ENCODE measurements at places on chromosomes 12 and 14.
A peak's percentile ranks its signal among the peaks of the same experiment; 100 is the strongest.

- DNase-seq: no peak
These were observed 53.3 kb upstream of the CDKN3 start for GRCh38 chr14:54343272-54344121.

GRCh38 chr14:61077951-61078720, 97.1 kb downstream of the SLC38A6 start:
- DNase-seq: no peak

DNA sequence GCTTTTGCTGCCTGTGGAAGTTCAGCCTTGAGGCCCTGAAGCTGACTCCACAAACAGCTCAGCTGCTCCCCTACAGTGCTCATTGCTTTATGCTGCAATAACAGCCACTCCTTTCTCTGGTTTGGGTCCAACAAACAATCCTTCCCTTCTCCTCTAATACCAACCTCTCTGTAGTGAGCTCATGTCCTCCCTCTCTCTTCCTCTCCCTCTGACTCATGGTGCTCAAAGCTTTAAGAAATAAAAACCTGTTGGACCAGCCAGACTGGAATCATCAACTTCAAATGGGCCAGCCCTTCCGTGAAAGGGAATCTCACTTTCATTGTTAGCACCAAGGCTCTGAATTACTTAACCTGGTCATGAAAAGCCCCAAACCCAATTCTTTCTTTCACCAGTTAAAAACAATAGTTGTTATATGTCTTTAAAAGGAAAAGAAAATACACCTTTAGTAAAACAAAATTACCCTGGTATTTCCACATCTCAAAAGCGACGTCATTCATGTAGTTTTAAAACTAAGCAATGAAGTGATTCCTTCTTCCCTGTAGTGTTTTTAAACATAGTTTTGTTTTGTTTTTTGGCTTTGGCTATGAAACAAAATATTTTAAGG, 126.4 kb downstream of the DUSP6 start:
- no peak for DNase-seq

DNA sequence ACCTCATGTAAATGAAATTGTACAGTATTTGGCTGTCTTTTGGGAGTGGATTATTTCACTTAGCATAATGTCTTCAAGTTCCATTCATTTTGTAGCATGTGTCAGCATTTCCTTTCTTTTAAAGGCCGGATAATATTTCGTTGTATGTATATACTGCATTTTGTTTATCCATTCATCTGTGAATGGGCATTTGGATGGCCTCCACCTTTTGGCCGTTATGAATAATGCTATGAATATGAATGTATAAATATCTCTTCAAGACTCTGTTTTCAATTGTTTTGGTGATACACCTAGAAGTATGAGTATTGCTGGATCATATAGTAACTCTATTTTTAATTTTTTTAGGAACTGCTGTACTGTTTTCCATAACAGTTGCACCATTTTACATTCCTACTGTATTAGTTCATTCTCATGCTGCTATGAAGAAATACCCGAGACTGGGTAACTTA, 164.9 kb downstream of the DYRK2 start:
- DNase-seq: no peak

GRCh38 chr12:46373301-46374296, 1.0 kb upstream of the SLC38A2 start:
- DNase-seq: peak; percentile 93

DNA sequence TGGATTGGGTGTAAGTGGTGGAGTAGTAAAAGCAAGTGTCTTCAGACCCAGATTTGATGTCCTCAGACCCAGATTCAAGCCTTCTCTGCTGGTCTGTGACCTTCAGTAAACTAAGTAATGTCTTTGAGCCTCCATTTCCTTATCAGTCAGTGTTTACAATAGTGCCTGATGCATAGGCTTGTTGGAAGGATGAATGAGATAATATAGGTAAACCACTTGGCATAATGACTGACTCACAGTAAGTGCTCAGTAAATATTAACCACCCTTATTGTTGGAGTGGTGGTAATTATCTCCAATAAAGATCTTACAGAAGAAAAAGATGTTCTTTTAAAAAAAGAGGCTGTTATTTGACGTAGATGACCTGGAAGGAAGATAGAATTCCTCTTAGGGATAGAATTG, 86.2 kb downstream of the IGF1 start:
- no peak for DNase-seq

DNA sequence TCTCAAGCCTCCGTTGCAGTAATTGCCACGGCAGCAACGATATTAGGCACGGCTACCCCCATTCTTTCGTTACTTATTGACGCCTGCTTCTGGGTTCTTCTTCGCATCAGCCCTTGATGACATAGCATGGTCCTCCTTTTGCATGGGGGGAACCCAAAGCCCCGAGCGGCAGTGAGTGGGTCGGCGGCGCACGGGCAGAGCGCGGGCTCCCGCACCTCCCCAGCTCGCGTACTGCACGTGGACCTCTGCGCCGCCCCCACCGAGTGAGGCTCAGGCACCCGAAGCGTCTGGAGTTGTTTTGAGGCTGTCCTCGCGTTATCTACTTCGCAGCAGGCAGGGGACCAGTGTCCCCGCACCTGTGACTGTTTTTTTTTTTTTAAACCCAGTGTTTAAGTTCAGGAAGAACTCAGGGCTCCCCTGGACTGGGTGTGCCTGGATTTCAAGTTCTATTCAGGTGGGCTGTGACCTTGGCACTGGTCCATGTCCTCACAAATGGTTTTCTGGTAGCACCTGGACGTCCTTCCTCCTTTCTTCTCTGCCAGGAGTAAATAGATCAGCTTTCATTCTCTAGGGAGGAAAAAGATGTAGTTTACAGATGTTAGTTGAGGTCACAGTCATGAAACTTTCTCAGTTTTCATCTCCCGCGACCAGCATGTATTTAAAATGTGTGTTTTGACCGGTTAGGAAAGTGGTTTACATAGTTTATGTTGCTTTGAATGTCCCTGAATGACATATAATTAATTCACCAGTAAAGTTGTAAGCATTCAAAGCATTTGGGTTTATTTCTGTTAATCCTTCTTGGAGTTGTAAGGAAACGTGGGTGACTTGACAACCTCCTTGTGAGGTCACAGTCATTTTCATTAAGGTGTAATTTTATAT, 1.4 kb upstream of the FOXN4 start:
- no peak for DNase-seq

- DNase-seq: no peak
These were observed 6.9 kb downstream of the TBC1D15 start for GRCh38 chr12:71846322-71846940.

DNA sequence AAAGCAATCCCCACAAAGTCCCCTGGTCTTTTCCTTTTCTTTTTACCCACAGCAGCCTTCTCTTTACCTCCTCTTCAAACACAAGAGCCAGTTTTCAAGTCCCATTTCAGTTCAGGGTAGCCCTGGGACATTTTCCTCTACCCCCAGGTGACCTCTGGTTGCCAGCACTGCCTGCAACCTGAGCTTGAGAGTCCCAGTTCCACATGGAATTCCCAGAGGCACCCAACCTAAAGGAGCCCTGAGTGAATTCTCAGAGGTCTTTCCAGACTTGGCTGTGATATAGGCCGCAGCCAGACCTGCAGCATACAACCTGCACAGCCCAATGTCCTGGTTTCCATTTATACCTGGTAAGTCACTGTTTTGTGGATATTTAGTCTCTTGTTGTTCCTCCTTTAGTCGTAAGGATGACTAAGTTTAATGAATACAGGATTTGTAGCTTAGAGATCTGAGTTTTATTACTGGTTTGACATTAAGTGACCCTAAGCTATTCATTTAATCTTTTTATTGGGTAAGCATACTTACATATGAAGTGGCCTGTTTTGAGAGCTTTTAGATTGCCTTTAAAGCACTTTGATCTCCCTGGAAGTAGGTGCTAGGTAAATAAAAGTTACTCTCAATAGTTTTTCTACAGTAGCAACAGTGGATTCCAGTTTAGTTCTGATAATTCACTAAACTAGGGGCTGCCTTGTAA, 159.8 kb downstream of the TGFB3 start:
- no peak for DNase-seq

GRCh38 chr12:83676781-83677295, 990.1 kb downstream of the TMTC2 start:
- DNase-seq: no peak

- no peak for DNase-seq
These were observed 62.4 kb downstream of the VCPKMT start for GRCh38 chr14:50053935-50054334.

GRCh38 chr12:56007564-56008559, 10.8 kb downstream of the SUOX start:
- DNase-seq: peak; percentile 68

- DNase-seq: no peak
These were observed 263.3 kb downstream of the TTC6 start for GRCh38 chr14:37858733-37859132.

DNA sequence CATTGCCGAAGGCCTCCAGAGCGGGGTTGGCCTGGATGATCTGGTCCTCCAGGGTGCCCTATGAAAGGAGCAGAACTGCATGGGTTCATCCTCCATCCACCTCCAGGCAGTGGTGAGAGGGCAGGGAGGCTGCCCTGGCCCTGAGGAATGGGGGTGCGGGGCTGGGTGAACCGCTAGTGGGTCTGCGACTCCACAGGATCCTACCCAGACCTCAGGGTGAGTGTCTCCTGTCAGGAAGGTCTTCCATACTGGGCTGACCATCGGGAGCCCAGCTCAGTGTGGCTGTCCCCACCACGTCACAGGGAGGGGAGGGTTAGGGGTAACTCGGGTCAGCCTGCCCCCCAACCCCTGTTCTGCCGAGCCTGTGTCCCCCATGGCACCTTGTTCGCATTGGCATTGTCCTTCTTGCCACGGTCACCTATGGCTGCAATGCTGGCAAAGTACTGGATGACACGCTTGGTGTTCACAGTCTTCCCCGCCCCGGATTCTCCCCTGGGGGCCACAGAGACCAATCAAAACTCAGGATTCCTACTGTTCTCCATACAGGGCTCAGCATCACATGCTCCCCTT, 3.7 kb downstream of the MYH6 start:
- DNase-seq: no peak

DNA sequence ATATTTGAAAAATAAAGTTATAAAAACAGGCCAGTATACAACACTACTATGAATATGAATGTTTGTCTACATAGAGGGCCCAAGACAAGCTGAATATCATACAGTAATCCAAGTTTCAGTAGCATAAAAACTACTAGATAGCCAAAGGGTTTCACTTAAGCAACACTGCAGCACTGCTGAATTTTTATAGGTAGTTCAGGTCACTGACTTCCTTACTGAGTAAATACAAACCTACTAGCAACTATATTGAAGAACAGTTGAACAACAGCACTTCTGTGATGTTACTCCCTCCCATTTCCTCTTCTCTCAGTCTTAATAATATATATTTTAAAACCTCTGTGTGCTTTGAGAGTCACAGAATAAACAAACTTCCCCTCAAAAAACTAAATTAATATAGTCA, 42.7 kb downstream of the GTF2A1 start:
- DNase-seq: no peak

DNA sequence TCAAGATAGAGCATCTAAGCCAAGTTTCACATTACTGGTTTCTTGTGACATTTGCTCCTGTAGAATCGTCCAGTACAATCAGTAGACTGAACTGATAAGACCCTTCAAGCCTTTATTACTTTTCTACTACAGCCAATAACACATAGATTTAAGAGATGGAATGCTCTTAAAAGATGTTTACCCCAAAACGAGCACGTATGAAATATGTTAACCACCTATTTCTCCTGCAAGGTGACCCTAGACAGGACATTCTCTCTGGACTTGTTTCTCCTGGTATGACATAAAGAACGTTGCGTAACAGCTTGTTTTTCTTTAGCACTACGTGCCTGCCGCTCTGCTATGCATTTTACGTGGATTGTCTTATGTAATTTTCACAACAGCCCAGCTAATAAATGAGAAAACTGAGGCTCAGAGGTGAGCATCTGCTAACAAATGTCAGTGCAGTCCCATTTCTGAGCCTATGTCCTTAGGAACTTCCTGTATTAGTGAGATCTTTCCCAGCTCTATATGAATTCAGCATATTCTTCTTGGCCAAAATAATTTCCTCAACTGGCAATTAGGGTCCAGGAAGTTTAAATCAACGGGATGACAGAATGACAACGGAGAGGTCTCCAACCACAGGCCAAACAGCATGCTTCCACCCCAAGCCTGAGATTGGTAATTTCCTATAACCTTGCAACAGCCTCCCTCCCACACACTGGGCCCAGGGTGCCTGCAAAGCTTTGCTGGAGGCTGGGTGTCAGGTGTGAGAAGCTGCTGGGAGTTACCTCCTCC, 3.7 kb downstream of the NFKBIA start:
- no peak for DNase-seq

DNA sequence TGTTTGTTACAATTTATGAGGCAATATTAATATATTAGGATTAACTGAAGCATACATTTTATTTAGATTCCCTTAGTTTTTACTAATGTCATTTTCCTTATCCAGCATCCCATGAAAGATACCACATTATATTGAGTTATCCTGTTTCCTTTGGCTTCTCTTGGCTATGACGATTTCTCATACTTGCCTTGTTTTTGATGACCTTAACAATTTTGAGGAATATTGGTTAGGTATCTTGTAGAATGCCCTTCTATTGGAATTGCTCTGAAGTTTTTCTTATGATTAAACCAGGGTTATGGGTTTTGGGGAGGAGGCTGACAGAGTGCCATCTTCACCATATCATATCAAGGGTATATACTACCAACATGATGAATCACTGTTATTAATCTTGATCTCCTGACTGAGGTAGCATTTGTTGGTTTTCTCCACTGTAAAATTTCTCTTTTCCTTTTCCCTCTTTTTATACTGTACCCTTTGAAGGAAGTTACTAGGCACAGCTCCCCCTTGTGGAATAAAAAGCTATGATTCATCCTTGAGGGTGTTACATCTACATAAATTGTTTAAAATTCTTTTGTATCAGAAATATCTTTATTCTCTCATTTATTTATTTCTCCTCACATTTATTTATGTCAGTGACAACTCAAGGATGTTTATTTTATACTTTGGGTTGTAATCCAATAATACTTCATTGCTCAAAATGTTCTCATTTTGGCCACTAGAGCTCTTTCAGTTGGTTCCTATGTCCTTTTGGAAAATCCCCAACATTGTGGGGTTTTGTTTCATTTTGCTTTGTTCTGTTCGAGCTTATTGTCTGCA, 239.0 kb downstream of the SLC16A7 start:
- no peak for DNase-seq

GRCh38 chr12:5480938-5481303, 49.0 kb downstream of the NTF3 start:
- DNase-seq: no peak

GRCh38 chr14:72679536-72680151, 214.3 kb downstream of the DPF3 start:
- DNase-seq: no peak

DNA sequence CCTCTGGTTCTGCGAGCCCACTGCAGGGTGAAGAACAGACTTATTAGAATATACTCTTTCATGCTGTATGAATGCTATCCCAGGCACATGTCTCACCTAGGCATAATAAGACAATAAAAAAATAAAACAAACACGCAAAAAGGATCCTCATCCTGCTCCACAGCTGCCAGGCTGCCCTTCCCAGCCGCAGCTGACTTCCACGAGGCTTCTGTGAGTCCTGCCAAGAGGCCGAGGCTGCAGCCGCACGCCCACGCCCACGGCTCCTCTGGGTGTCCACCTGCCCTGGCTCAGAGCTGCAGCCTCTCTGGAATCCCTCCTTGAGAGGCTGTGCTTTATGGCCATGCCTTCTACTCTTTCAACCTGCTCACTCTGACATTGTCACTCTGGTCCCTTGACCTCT, 6.9 kb downstream of the SMIM41 start:
- DNase-seq: no peak

Data from chondrocyte (in vitro differentiated cells).